Stimulated activated CD8-positive, alpha-beta memory T cell treated with anti-CD3 and anti-CD28 coated beads, Interleukin-4, amount 100 ng/mL, for 1 hour (primary cell): ENCODE measurements at places on chromosomes 2 and 18.

- no peak for DNase-seq
Measured at GRCh38 chr2:225636558-225636957, 237.0 kb downstream of the NYAP2 start.

DNA sequence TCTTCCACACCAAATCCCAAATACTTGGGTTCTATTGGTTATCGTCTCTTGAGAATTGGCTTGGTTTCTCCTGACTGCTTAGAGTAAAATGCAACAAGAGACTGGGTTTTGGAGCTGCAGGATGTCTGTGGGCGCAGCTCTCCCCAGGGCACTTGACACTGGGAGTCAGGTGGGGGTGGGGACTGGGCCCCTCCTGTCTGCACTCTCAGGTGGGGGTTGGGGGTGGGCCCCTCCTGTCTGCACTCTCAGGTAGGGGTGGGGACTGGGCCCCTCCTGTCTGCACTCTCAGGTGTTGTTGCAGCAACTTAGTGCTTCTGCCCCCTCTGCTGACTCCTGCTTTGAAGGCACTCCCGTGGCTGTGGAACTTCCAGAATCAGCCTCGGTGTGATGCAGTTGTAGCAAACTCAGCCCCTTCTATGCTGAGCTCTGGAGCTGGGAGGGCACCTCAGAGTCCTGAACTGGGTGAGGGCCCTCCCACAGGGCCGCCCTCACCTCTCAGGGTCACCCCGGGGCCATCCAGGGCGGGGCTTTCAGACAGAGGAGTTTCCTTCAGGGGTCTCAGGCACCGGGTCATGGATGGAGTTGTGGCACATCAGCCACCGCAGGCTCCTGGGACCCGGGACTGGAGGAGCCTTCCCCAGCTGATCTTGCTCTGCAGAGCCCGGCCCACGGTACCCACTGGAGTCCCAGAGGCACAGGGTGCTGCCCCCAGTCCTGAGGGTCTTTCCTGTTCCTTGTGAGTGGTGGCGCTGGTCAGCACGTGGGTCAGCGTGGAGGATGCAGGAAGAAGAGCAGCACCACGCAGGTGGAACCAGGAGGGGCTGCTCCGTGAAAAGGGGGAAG is 22.9 kb upstream of the CIDEA start:
- no peak for DNase-seq

- no peak for DNase-seq
Measured at GRCh38 chr18:75643083-75643482, 215.6 kb upstream of the SMIM21 start.

DNA sequence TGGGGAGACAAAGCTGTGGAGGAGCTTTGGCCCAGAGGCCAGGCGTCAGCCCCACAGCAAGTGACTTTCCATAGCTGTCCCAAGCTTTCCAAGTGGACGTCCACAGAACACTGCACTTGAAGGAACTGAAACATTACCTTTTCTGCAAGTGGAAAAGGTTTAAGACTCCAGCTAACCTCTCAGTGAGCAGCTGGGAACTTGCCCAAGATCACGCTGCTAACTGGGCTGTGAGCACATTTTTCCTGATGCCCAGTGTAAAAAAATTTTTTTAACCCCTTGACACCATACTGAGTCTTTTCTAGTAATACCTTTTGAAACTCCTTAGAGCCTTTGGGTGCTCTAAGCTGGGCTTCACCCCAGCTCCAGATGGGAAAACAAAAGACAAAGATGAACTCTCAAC is 256.7 kb downstream of the HAUS1 start:
- no peak for DNase-seq

DNA sequence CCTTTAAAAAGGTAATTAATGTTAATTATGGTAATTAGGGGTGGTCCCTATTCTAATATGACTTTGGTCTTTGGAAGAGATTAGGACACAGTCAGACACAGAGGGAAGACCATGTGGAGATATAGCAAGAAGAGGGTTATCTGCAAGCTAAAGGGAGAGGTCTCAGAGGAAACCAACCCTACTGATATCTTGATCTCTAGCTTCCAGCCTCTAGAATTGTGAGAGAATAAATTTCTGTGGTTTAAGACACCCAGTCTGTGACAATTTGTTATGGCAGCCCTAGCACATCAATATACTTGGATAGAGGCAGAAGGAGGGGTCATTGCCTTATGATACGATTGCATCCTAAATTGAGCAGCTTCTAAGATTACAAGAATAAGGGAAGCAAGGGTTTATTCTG is 21.3 kb upstream of the NT5C1B start:
- no peak for DNase-seq

DNA sequence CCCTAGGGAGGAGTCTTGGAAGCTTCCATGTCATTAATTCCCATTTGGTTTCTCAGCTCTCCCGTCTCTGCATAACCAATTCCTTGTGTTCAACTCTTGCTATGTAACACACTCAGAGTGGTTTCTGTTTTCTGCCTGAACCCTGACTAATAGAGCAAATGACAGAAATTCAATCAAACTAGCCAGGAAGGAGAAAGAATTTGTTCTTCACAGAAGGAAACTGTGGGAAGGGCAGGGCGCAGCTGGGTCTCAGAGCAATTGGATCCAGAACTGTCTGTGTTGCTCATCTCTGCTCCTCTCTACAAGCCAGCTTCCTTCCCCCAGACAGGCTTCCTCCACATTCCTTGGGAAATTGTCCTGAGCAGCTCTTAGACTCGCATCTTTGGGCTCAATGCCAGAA is 269.8 kb downstream of the TNS1 start:
- DNase-seq = no peak

DNA sequence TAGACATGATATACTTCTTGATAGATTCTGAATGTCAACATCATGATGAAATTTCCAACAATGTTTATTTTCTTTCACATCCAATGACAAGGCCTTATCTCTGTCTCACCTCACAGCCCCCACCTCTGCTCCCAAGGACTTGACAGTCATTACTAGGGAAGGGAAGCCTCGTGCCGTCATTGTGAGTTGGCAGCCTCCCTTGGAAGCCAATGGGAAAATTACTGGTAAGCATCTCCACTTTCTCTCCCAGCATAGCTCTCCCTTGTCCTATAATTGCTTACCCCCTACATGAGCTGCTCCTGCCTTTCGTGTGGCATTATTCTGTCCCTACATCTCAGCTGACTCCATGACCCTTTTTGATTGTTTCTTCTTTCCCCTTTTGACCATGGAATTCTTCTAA is 821.8 kb downstream of the MBD2 start:
- DNase-seq = no peak

DNA sequence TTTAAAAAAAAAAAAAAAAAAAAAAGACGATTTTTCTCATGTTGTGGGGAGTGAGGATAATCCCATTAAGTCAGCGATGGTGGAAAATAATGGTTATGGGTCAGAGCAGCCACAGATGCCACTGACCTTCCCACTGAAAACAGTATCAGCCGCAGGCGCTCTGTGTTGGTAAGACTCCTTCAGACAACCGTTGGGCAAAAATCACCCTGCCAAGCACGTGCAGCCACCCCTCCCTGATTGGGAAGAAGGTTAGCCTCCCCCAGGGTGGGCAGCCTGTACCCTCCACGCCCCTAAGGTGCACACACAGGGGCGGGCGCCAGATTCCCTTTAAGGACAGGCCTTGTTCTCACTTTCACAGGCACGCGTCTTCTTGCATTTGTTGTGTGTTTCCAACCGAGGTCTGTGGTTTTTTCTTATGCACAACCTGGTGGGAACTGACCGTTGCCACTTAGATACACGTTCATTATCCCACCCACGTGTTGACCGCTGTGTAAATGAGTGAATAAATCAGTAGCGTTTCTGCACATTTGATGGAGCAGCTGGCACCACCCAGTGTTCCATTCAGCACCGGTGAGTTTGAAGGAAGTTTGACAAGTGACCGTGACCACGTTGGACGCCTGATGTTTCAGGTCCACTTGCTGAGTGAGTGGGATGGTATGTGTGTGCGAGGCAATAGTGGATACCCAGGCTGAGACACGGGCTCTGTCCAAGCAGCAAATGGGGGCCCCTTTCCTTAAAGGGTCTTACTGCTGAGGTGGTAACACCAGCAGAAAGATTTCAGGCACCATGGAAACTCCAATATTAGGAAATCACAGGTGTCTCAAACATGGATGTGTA is 197.8 kb downstream of the GBX2 start:
- no peak for DNase-seq

GRCh38 chr18:68299906-68300305 is 415.0 kb downstream of the TMX3 start:
- DNase-seq = no peak

GRCh38 chr18:70417847-70418246 is 129.0 kb downstream of the SOCS6 start:
- no peak for DNase-seq

DNA sequence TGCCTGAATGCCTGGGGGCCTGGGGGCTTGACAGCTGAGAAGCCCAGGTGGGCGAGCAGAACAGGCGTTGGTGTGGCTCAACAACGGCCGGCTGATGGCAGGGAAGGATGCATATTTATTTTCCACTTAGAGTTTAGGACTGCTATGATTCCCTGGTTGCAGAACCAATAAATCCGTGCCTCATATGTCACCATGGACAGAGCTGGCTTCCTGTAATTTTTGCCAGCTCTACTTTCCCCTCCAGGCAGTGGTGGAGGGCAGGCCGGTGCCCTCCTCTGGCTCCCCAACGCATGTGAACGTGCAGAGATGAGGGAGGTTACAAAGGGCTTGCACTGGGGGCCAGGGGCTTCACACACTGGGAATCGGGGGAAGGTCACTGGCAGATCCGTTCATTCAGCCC is 18.2 kb downstream of the SAG start:
- no peak for DNase-seq
